ENCODE measurements at places on chromosomes 12 and 14.

GRCh38 chr14:22824711-22825359 is 4.9 kb upstream of the MRPL52 start:
- DNase-seq, result no peak

GRCh38 chr12:47744005-47744651 is 14.6 kb downstream of the RAPGEF3 start:
- no peak for DNase-seq

DNA sequence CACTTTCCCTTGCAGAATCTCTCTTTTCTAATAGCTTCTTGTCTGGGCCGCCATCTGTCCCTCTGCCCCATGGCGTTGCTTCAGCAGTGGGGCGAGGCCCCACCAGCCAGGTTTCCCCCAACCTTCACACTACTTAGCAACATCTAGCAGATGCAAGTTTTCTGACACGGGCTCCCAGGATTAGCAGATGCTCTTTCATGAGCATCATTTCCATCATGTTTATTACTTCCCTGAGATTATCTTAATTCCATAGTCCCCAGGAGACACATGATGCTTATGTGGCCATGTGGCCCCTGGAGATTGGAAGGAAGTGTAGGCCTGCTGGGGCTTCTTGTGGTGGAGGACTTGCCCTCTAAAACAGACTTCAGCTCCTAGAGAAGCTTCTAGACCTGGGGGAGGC is 102.0 kb upstream of the MYL2 start:
- DNase-seq, result no peak

GRCh38 chr14:78157494-78158437 is 12.4 kb upstream of the NRXN3 start:
- DNase-seq, result peak; percentile 7

- no peak for DNase-seq
Observed at GRCh38 chr12:12201274-12201758, 65.5 kb downstream of the LRP6 start.
